Stimulated activated CD4-positive, alpha-beta T cell treated with anti-CD3 and anti-CD28 coated beads, Interleukin-15, amount 100 ng/mL, for 1 hour (primary cell): ENCODE measurements at places on chromosomes 6 and 20.

- DNase-seq, result no peak
These were observed 10.0 kb upstream of the SIRPG start for GRCh38 chr20:1667502-1668085.

- no peak for DNase-seq
These were observed 83.6 kb downstream of the SMOC2 start for GRCh38 chr6:168524571-168525001.

DNA sequence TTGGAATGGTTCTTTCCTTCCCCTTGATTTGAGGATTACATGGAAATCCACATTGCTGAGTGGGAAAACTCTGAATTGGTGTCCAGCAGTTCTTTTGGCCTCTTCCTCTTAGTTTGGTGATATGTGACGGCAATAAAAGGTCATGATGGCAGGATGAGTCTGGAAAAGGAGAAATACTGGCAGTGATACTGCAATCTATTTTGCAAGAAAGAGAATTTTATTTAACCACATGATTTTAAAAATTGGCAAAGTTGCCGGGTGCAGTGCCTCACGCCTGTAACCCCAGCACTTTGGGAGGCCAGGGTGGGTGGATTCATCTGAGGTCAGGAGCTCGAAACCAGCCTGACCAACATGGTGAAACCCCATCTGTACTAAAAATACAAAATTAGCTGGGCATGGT, 73.1 kb downstream of the ADTRP start:
- no peak for DNase-seq

GRCh38 chr6:168585441-168585840, 144.5 kb downstream of the SMOC2 start:
- DNase-seq, result no peak

DNA sequence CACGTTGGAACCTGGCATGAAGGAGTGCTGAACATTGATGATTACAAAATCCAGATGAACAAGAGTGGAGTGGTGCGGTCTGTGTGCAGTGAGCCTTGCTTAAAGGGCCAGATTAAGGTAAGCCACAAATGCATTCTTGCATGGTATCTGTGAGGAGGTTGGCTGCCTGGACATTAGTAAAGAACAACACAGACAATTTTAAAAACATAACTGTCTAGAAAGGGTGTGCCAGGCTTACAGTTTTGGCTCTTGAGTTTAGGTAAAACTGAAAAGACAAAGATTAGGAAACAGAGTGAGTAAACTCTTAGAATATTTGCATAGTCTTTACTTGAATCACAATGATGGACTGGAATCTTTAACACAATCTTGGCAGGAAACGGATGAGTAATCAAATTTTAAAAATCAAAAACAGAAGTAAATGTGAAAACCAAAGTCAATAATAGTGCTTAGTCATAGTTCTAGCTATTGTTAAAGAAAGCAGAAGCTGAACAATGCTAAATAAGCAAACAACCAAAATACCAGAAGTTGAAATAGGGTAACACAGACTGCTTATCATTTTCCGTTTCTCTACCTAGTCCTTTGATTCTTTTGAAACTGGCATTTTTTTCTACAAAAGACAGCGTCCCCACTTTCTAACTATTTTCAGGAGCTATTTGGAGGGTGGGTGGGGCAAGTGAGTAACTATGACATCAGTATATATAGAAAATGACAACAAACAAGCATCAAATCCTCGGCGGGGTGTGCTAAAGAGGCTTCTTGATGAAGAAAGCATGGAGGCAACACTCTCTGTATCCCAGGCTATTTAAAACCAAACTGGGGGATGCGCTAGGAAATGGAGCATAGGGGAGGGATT, 185.8 kb upstream of the RAB32 start:
- DNase-seq, result no peak

DNA sequence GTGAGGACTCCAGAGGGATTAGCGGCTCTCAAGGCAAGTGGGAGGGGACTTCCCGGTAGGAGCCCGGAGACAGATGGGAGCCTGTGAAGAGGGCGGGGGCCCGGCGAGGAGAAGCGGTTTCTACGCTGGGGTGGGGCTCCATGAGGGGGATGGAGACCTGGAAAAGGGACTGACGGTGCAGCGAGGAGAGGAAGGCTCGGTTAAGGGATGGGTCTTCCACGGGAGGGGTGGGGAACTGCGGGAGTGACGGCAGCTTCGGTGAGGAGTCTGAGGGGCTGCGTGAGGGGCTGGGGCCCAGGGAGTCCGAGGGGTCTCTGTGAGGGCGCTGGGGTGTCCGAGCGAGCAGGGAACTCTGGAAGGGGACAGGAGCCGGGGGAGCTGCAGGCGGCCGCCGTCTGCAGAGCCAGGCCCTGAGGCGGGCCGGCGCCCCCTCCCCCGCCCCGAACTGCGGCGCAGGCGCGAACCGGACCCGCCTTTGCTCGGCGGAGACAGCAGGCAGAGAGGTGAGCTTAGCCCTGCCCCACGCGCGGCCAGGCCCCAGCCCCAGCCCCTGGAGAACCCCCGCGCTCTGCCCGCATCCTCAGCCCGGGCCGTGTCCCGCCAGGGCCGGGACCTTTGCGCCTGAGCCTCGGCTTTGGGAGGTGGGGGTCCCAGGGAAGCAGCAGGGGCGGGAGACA, at the start of gene NRSN2:
Gene NRSN2 (plus strand): TSS at position 472 of the 677 bp plus-strand sequence. CDS start 2,533 bp downstream, outside the sequence.
- no peak for DNase-seq
